Activated naive CD4-positive, alpha-beta T cell treated with anti-CD3 and anti-CD28 coated beads, Interleukin-2, amount 50 U/mL, for 72 hours (primary cell): ENCODE measurements at places on chromosomes 12 and 14. TPM values are rescaled to one million over a fixed set of nuclear protein-coding genes. Genes with fewer than 3 reads are reported as not detected.

The TOGARAM1 gene
- total RNA-seq: 3.5 TPM

The ANHX gene
- total RNA-seq: not detected

The FGF23 gene
- total RNA-seq: not detected

The USP44 gene
- 3.2 TPM for total RNA-seq

The CAPZA3 gene
- total RNA-seq: not detected

The OR4E1 gene
- 0.14 TPM for total RNA-seq
